ENCODE measurements at places on chromosomes 16 and 17. TPM values are rescaled to one million over a fixed set of nuclear protein-coding genes. Genes with fewer than 3 reads are reported as not detected.

ERBB2 gene
- total RNA-seq, result 10.1 TPM

MXRA7 gene
- 167 TPM for total RNA-seq

KRTAP1-5 gene
- total RNA-seq, result 0.27 TPM

TMED6 gene
- not detected for total RNA-seq

HOXB4 gene
- total RNA-seq, result 0.45 TPM

NFATC3 gene
- total RNA-seq, result 24.9 TPM

DDX42 gene
- total RNA-seq, result 30.5 TPM

DNA sequence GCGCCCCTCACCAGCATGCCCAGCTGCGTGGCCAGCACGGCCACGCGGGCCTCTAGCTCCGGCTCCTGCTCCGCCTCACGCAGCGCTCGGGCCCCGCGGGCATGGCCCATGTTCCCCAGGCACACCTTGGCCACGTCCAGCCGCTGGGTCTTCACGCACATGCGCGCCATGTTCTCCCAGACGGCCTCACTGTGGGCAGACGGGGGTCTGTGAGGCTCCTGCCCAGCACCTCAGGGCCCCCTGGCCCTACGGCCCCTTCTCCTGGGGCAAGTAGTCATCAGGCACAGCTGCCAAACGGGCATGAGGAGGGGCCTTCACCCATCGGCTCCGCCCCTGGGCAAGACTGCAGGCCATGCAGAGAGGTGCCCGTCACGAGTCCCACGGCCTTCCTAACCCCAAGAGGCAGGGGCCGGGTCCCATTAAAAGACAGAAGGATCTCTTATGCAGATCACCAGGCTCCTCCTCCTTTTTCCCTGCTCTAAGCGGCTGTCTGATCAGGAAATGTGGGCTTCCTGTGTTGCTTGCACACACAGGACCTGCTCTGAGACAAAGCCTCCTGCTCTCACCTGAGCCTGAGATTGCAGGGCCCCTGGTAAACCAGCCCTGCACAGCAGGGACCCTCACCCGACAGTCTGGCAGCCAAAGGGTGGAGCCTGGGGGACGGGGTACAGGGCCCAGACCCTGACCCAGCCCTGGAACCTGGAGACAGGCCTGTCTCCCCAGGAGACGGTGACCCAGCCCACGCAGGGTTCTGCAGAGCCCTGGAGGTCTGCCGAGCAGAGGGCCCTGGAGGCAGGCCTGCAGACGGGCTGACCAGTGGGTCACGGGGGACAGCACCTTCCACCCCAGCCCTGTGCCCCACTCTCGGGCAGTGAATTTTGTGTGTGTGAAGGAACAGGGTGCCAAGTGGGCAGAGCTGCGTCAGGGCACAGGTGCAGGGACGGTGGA, 6.6 kb upstream of the TMEM204 start:
- no peak for DNase-seq

- no peak for DNase-seq
These were observed 10.0 kb upstream of the NOS2 start for GRCh38 chr17:27810211-27810901.

DNA sequence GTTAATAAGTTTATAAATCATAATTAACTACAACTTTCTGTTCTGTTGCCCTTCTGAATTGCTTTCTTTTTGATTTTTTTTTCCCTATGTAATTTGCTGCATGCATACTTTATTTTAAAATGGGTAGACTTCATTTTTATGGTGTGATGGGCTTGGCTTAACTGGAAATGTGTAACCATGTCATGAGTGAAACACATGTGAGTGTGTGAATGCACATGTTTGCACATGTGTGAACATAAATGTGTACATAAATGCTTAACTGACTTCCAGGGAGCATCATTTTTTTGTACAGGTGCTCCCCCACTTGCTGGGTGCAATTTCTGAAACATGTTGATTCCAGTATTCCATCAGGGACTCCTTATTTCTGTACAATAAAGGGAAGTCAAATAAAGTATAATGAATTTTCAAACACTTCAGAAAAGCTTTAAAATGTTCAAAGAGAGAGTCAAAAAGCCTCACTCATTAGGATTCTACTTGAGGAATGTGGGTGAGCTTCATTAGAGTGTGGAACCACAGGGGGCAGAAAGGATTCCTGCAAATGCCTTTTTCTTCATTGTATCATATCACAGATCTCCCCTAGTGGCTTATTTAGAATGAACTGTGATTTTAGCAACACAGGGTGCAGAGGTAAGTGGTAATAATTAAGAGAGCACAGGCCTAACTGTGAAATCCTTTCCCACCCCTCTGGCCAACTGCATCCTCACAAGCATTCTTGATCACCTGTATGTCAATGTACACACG, 31.7 kb upstream of the CDH11 start:
- no peak for DNase-seq

DNA sequence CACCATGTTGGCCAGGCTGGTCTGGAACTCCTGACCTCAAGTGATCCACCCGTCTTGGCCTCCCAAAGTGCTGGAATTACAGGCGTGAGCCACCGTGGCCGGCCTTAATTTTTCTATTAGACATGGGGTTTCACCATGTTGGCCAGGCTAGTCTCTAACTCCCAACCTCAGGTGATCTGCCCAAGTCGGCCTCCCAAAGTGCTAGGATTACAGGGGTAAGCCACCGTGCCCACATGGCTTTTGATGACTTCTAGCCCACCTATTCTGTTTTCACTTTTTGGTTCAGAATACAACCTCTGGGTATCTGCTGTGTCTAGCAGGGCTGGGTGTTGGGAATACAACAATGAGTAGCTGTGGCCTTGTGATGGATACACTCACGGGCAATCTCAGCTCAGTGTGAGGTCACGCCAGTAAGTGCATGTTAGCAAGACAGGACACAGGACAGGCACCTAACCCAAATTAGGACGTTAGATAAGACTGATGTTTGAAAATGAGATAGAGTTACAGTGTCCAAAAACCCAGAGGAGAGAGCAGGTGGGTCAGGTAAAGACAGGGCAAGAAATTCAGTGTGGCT, 14.1 kb upstream of the YWHAE start:
- DNase-seq, result no peak

DNA sequence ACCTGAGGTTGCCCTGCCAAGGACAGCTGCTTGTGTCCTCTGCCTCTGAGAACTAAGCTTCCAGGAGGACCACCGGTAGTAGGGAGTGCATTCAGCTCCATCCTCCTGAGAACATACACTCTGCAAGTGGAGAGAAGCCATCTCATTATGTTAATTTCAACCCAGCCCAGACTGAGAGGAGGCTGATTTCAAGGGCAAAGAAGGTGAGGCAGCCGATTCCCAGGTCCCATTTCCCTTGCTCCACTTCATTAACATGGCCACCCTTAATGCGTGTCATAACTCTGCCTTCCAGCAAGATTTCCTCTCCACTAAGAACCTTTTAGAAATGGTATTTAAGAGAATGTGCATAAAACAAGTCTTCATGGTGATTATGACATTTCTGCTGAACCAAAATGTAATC, 72.5 kb downstream of the CDH13 start:
- DNase-seq, result no peak

DNA sequence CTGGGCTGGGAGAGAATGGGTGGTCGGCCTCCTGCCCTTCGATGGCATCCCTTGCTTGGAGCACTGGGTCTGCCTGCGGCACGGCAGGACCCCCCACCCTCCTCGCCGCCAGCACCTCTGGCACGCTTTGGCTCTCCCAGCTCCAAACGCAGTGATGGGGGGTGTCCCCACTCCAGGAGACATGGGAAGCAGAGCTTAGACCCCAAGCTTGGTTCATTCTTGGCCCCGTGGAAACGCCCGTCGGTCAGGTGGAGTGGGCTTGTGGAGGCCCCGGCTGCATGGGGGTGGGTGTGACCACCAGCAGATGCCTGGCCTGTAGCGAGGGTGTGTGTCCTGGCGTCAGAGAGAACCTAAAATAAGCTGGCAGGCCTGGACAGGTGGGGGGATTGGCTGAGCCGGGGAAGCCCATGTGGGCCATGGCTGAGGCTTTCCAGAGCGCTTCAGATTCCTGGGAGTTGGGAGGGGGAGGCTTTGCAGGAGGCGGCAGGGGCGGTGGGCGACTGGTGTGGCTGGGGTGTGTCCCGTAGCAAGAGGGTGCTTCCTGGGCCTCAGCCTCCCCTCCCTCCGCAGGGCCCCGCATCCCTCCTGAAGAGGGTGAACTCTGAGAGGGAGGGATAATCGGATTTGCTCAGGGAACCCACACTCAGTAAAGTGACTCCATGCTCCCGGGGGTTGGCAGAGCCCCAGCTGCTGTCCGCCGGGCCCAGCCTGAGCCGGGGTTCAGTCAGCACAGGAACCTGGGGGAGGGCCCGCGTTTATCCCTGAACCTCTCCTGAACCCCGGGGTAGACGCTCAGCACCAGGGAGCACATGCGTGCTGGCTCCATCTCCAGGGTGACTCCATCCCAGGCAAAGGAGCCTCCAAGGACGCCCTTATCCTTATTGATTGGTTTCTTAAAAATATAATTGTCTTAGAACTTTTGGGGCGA, 3.4 kb downstream of the CACNA1H start:
- DNase-seq, result no peak

- DNase-seq, result no peak
These were observed 43.6 kb downstream of the BCL7C start for GRCh38 chr16:30850246-30850645.
